ENCODE measurements at places on chromosomes 7 and 10.

GRCh38 chr10:48579251-48579960 is 25.5 kb downstream of the ARHGAP22 start:
- DNase-seq = no peak

DNA sequence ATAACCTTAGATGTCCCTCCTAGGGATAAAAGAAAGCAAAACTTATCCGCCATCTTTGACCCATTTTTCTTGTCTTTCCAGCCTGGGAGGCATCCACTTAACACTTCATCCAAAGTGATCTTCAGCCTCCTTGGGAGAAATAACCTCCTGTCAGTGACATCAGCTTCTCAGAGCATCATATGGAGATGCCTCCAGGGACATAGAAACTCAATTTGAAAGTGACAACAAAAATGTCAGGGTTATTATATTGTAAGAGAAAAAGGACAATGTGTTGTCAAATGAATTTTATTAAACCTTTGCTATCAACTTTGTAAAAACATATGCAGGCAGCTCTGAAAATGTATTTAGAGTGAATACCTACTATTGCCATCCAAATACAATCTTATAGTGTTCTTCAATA is 371.2 kb upstream of the ADARB2 start:
- DNase-seq = no peak

- no peak for DNase-seq
Observed at GRCh38 chr7:39678930-39679709, 55.7 kb downstream of the RALA start.

GRCh38 chr10:22557321-22557720 is 157.1 kb downstream of the PIP4K2A start:
- DNase-seq = no peak

DNA sequence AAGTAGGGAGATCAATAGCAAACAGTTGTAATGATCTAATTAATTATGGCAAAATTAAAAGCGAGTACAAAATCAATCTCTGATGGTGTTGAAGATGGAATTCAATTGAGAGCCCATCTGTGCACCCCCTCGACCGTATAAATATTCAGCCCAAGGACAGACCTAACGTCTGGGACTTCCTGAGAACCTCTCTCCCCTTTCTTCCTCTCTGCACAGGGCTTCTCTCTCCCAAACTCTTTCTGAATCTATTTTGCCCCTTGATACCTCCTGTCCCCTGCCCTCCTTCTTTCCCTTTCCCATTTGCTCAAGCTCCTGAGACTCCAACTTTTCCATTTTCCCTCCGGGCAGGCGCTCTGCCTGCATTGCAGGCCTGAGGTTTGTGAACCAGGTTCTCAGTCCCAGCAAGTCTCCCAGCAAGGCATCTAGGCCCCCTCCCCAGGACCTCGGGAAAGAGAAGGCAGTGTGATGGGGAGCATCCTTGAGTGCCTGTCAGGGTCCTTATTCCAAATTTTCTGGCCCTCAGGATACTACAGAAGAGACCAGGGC is 8.5 kb upstream of the PAX2 start:
- DNase-seq = no peak

DNA sequence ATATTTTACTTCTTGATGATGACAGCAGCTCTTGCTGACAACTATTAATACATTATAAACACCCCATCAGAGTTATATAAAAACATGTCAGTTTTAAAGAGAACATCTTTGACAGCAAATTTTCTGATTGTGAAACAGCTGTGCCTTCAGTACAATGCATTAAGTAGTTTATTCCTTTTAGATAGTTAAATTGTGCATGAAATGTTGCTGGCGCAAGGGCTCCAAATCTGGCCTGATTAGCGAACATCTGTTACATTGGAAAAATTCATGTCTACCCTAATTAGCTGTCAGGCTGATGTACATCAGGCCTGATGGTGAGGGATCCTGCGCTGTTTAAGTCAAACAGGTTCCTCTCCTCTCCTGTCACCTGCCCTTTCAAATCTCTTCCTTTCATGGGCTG is 171.9 kb upstream of the SP8 start:
- DNase-seq = no peak

- no peak for DNase-seq
Observed at GRCh38 chr10:50279489-50279888, 28.2 kb upstream of the ASAH2 start.

DNA sequence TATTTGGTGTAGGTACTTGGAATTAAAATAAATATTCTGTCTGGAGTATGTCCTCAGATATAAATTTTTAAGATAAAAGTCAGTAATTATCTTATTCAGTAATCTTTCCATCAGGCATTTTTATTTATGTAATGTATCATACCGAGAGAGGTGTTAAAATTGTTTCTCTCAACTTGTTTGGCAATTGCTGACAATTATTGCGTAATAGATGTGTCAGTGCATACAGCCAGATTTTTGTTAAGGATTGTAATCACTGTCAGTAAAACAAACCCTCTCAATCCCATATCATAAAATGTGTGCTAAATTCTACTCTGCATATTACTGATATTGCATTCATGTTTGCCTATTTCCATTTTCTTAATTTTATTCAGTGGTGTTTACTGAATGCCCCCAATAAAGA is 69.2 kb downstream of the CNTNAP2 start:
- no peak for DNase-seq

DNA sequence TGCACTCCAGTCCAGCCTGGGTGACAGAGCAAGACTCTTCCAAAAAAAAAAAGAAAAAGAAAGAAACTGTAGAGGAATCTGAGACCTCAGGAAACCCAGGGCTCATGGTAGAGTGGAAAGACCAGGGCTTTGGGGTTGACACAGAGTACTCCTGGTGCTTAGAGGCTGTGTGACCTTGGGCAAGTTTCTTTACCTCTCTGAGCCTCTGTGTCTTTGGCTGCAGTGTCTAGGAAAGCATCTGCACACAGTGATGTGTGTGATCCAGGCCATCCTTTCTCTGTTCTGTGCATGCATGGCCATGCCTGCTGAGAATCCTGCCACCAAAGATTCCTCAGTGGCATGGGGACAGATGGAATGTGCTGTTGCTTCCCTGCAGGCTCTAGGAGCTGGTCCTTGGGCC is 71.7 kb upstream of the GTF2I start:
- DNase-seq = no peak

GRCh38 chr10:79273604-79274003 is 73.7 kb upstream of the PPIF start:
- DNase-seq = no peak

DNA sequence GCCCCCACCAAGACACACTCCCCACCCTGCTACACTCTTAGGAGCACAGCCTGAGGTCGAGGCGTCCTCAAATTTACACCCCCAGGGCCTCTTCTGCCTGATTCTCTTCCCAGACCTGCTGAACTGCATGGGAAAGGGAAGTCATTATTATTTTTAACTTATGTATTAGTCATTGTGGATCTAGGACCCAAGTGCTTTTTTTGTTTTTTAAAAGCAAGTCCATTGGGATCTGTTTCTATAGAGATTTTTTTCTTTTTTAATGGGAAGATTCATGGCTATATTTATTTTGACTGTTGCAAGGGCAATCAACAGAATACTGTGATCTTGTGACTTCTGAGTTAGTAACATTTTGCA is 203.8 kb downstream of the ZMYND11 start:
- DNase-seq = no peak

- DNase-seq = peak; percentile 71
Observed at GRCh38 chr7:139340808-139341057, 404 bp upstream of the FMC1 start.

GRCh38 chr10:14971867-14972448 is 12.8 kb downstream of the MEIG1 start:
- no peak for DNase-seq

DNA sequence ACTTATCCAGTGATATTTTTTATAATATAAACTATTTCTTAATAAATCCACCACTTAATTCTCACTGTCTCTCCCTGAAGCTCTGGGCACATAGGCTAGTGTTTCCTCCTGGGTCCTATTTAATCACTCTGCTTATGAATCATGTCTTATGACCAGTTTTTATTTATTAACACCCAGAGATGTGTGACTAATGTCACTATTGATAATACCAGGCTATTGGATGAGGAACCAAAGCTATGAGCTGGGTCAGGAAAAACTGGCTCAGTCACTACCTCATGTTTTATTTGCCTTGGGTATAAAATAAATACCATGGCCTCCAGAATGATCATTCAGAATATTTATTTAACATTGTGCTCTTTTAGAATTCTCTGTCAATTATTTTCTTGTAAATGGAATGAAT is 5.2 kb downstream of the SEMA3E start:
- DNase-seq = no peak

DNA sequence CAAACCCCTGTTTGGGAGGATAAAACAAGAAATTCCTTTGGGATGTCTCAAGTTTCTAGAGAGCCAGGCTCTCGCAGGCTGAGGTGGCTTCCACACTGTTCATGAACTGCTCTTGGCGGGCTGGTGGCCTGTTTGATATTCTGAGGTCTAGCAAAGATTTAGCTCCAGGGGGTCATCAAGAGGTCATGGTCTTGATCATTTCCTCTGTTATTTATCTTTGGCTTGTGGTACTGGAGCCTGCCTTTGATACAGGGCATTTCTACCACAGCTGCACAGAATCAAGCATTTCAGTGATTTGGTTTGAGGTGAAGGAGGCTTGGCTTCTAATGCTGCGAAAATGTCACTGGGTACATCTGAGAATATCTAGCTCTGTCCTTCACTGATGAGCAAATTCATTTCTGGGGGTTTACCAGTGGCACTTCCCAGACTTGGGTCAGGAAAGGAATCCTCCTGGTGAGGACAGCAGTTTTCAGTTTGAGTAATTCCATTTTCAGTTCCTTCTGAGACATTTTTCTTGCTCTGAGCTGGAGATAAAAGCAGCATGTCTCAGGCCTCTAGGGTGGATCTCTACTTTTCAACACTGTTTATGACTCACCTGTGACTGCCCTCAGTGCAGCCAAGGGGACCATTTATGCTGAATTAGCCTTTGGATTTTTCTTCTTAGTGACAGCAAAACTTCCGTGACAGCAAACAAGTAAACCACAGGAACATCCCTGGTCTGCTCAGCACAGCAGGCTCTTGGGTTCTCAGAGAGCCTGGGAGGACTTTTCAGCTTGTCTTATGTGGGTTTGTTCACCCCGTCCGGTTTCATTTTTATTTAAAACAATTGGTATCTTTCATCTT is 312.0 kb downstream of the RNLS start:
- DNase-seq = peak; percentile 14

GRCh38 chr7:139393621-139394211 is 34.0 kb downstream of the LUC7L2 start:
- no peak for DNase-seq

GRCh38 chr10:34235164-34235832 is 579.8 kb downstream of the PARD3 start:
- DNase-seq = no peak

DNA sequence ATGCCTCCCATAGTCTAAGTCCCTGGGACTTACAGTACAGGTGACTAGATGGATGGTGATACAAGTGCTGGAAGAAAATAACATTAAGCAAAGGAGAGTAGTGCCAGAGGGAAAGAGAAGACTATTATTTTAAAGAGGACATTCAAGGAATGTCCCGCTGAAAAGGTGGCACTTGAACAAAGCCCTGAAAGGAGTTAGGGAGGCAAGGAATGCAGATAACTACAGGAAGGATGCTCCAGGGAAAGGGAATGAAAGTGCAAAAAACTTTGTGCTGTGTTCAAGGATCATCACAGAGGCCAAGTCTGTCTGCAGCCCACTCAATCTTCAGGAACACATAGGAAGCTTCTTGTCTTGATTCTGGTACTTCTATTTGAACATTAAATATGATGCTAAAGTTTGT is 14.9 kb downstream of the ANKMY2 start:
- DNase-seq = no peak

DNA sequence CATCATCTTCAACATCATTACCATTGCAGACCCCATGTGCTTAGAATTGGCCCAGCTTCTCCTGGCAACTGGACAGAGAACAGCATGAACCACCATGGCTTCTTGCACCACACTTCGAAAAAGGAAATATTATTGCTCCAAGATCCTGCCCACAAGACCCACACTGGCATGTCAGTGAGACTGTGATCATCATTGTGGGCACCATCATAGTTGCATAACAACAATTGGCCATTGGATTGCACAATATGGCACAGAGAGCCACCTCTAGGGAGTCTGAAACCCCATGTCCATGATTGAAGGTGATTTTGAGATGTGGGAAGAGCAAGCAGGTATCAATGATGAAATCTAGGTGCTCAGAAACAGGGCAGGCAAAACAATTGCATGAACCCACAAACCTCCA is 918.9 kb downstream of the GRID1 start:
- no peak for DNase-seq

- DNase-seq = no peak
Observed at GRCh38 chr7:38453168-38453567, 178.0 kb downstream of the AMPH start.

- peak; percentile 50 for DNase-seq
Observed at GRCh38 chr7:99201027-99201426, 6.9 kb downstream of the KPNA7 start.

- DNase-seq = no peak
Observed at GRCh38 chr7:16203065-16203464, 218.3 kb downstream of the CRPPA start.

DNA sequence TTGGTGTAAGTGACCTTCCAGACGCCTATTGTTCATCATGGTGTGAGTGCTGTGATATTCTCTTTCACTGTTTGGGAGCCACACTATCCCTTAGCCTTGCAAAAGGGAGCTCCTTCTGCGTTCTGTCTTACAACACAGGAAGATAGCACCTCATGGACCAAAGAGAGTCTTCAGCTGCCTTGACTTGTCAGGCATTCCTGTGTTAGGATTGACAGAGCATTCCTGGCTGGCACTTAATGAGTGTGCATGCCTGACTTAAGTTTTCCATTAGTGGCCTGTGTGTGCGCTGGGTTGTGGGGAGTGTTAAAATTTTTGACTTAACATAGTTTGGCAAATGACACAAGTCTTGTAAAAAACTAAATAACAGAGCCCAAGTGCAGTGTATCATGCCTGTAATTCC is 21.9 kb upstream of the MSRB2 start:
- DNase-seq = no peak

DNA sequence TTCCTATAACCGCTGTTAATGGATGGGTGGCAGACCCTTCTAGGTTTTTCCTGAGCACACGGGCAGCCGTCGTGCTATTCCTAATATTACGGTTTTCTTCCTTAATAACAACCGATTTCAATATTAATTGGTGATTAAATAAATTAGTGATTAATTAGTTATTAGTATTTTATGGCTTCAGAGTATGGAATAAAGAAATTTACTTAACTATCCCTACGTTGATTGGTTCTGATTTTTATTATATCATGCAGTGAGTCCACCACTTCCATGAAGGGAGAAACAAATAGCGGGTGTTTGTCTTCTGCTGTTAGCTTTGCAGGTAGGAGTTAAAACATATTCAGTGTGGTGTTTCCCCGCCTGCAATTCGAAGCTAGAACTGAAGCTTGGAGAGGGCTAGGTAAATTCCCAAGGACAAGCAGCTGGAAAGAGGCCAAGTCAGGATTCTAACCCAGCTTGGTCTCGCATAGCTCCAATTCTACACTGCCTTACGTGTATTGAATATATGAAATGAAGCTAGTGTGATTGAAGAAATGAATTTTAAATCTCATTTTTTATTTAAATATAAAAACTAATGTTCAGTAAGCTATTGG is 928 bp upstream of the CSTF2T start:
- no peak for DNase-seq

- DNase-seq = no peak
Observed at GRCh38 chr10:117652228-117653169, 110.0 kb downstream of the EMX2 start.

- no peak for DNase-seq
Observed at GRCh38 chr10:96857301-96858012, 25.4 kb downstream of the LCOR start.

GRCh38 chr10:5595095-5595494 is 70.3 kb downstream of the CALML3 start:
- DNase-seq = no peak

- DNase-seq = no peak
Observed at GRCh38 chr7:91168871-91169829, 95.1 kb upstream of the FZD1 start.

- DNase-seq = no peak
Observed at GRCh38 chr10:69474742-69475432, 23.6 kb downstream of the TSPAN15 start.

Measured in COLO829 (cell line).